ENCODE measurements at places on chromosomes 13 and 19.

- DNase-seq, result no peak
Observed at GRCh38 chr13:98549006-98549727, 27.7 kb downstream of the STK24 start.

DNA sequence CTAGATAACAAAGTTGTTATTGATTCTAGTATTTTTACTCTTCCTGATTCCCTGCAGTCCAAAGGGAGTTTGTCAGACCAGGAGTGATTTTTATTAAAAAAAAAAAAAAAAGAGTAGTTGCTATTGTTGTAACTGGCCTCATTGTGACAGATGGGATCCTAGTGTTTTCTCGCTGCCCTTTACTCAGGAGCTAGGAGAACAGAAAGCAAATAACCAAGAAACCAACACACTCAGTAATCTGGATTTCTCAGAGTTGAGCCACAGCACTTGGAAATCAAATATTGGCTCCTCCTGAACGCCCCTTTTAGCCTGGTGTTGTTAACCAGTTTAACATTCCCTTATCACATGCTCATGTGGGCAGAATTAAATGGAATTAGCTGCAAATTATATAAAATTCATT lies 8.3 kb upstream of the PDX1 start:
- DNase-seq, result no peak

- no peak for DNase-seq
Observed at GRCh38 chr13:72545030-72545719, 182.3 kb downstream of the MZT1 start.

- DNase-seq, result no peak
Observed at GRCh38 chr13:51004918-51005460, 95.4 kb downstream of the RNASEH2B start.

GRCh38 chr19:48344892-48345291 lies 18.8 kb downstream of the TMEM143 start:
- no peak for DNase-seq

DNA sequence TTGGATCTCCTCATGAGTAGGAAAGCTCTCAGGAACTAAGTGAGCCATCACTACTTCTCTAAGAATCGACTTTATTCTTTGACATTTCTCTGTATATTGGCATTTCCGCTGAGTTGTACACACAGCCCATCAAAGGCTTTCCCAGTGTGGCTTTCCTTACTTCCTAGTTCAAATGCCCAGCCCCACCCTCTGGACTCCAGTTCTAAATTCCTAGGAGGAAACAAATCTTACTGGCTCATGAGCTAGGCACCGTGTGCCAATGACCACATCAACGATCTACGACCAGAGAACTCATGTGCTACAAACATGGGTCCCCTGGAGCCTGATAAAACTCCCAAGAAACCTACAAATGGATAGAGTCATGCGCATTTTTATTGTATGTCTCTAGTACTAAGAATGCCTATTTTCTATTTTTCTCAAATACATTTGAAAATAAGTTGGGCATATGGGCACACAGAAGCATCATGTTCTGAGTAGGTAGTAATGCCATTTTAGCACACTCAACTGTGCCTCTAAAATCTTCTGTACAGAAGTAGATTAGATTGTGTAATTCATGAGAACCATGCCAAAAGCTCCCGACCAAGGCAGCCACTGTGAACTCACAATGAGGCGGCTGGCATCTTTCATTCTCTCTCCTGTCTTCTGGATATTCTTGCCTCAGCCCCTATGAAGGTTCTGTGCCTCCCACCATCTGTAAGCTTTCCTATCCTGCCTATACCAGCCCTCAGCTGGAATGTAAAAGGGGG lies 10.5 kb upstream of the RAP2A start:
- no peak for DNase-seq

DNA sequence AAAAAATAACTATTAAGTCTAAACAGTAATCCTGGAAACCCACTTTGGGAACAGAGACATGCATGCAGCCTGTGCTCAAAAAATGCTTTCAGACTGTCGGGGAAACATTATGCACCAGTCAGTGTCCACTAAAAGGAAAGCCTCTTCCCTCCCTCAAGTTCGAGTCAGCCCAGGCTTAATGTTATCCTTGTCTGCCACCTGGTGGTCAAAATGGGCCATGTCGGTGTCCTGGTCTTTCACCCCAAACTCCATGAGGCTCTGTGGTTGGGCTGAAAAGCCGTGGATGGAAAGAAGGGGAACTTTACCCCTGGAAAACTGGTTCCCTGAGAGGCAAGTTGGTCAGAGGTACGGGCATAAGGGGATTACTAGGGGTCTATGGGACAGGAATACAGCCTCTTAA lies 88.4 kb upstream of the ZNF492 start:
- DNase-seq, result no peak

GRCh38 chr13:54913668-54914067 lies 1885.1 kb downstream of the OLFM4 start:
- no peak for DNase-seq
